ENCODE measurements at places on chromosomes 5 and 9.
A peak's percentile ranks its signal among the peaks of the same experiment; 100 is the strongest.

DNA sequence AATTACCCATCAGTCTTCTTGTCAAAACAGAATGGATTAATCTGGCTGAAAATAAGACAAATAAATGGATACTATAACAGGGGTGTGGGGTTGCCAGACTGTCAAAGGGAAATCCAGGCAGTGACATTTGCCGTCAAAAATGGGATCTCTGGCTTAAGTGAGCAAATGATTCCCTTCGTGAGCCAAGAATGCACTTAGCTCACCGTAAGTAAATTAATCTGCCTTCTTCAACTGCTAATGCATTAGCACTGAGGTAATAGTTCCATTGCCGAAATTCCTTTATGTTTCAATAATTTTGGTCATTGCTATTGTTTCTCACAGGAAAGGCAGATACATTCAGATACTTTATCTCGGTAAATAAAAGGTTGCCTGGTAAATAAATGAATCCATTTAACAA is 377.8 kb downstream of the KIAA0825 start:
- peak; percentile 25 for DNase-seq

DNA sequence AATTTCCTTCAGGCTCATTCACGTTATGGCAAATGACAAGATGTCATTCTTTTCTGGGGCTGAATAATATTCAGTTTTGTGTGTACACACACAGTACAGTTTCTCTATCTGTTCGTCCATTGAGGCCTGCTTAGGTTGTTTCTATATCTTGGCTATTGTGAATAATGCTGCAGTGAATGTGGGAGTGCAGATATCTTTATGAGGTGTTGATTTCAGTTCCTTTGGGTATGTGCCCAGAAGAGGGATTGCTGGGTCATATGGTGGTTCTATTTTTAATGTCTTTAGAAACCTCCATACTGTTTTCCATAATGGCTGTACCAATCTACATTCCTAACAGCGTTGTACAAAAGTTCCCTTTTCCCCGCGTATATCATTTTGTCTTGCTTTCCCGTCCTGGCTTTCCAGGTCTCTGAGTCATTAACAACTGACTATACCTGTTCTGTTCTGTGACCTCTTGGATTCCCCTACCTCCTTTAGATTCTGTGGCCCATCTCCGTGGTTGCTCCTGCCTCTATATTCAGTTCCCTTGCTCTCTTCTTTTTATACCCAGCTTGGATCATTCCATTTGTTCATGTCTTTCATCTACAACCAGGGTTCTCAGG is 6.8 kb downstream of the SNX30 start:
- DNase-seq: no peak

- peak; percentile 65 for DNase-seq
These were observed 68.9 kb downstream of the DAP start for GRCh38 chr5:10691826-10692785.

DNA sequence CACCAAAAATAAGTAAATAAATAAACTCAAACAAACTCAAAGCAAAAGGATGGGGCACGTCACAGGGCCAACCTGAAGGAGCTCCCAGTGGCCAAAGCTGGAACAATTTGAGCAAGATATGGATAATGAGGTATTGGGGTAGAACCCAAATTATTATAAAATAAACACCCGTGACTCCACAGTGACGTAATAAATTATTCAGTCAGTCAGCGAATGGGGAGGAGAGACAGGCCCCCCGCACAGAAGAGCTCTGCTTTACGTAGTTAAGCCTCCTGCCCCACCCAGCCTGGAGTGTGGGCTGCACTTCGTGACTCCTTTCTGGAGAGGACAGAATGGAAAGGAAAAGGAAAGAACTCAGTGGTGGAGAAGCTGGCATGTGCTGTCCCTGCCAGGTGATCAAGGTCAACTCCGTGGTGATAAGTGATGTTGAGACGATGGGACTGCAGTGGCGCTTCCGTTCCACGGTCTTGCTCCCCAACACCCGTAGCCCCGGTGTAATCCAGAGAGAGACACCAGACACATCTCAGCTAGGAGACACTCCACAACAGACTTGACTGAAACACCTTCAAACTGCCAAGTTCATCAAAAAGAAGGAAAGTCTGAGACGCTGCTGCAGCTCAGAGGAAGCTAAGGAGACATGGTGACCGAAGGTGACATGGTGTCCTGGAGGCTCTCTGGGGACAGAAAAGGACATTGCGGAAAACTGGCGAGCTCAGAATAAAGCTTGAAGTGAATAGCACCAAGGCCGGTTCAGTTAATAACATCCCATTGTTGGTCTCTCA is 83.3 kb upstream of the COL5A1 start:
- DNase-seq: no peak

DNA sequence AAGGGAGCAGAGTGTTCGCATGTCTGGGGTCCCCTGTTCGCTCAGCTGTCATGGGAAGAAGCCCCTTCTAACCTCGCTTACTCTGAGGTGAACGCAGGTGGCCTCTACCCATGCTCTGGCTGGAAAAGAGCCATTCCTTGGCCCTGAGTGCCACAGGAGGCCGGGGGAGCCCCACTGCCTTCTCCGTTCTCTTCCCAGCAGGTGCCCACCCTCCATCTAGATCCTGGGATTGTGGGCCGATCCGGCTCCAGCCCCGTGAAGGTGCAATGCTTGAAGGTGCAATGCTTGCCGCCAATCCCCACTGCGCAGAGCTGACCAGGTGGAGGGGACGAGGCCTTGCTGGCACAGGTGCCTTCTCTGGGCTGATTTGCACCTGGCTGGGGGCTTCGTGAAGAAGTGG is 95.4 kb downstream of the MRPL36 start:
- DNase-seq: no peak

DNA sequence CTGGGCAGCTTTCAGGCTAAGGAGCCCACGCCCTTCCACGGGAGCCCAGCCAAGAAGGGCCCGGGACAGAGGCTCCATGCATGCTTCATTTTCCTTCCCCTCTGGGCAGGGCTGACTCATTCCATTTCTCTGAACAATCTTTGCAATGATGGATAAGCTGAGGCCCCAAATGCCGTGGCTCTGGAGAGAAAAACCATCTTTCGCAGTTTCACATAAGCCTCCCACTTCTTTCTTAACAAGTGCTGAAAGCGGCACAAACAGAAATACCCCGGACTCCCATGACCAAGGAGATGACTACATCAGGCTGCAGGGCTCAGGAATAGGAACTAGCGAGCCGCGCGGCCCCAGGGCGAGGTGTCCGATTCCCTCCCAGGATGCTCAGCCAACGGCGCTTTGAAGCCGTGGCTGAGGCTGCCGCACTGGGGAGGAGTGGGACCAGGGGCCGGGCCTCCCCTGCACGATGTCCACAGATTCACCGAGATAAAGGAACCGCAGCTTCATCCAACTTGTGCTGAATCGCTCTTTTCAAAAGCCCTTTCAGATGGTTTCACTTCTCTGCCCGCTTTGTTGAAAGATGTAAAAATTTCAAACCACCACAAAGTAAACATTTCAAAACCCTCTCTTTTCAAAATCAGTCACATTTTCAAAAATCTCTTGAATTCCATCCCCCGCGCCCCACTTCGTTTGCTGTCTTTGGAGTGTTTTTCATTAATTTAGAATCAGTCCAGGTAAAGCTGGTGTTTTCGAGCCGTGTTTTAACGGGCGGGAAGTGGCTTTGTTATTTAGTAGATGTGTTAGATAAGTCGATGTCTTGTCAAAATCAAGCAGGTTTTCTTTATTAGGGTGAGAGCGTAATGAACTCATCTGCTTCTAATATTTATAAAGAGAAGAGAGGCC is 96.5 kb upstream of the LMX1B start:
- DNase-seq: peak; percentile 74

DNA sequence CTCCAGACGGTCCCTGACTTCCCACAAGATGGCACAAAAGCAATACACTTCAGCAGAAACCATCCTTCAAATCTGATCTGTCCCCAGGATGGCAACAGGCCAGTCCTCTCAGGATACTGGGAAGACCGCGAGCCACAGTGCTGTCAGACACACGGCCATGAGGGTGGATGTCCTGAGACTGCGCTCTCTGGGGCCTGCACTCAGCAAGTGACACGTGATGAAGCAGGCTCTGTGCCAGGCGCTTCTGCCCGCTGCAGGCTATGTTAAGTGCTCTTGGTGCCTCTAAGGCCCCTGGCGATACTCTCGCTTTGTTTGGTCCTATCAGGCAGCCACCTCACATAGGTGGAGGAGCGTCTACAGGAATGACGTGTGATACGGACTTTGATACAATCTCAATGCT is 7.1 kb downstream of the BRD9 start:
- DNase-seq: no peak

DNA sequence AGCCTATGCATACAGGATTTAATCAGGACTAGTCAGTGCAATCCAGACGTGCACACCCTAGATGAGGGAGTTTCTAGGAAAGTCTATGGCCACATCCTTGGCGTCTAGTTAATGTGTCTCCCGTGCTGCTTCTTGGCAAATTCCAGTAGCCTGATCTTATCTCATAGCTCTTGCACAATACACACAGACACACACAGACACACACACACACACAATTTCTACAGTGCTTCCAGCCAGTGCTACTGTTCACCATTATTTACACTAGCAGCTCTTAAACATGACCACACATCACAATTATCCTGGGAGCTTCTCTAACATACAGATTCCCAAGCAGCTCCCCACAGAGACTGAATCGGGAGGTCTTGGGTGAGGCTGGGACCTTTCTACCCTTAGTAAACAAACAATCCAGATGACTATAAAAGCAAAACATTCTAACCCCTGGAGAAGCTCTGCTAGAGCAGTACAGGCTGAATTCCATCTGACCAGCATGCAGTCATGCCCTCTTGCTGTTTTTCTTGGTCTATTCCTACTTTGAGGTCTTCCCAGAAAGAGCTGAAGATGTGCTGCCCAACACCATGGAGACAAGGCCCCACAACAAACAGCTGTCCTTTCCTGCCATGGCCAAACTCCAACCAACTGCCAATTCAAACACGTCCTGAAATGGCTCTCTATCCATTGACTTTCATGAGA is 236.6 kb downstream of the DEPDC1B start:
- no peak for DNase-seq

DNA sequence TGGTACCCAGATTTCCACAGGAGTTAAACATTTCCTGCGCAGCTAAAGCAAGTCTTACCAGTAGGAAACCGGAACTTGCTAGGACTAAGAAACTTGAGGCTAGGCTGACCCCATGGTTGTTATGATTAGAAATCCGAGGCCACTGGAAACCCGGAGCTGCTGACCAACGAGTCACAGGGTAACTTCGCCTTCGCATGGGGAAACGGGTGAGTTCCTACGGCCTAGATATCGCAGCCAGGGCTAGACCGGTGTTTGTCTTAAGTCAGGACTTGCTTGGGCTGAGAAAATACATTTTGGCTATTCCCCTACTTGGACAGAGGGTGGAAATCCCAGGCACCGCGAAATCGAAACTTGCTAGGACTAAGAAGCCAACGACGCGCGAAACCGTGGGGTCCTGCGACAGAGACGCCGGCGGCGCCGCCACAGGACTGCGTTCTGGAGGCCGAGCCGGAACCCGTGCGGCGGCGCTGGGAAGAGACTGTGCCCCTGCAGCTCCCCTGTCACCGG is 1.6 kb upstream of the ANXA2R start:
- DNase-seq: no peak

DNA sequence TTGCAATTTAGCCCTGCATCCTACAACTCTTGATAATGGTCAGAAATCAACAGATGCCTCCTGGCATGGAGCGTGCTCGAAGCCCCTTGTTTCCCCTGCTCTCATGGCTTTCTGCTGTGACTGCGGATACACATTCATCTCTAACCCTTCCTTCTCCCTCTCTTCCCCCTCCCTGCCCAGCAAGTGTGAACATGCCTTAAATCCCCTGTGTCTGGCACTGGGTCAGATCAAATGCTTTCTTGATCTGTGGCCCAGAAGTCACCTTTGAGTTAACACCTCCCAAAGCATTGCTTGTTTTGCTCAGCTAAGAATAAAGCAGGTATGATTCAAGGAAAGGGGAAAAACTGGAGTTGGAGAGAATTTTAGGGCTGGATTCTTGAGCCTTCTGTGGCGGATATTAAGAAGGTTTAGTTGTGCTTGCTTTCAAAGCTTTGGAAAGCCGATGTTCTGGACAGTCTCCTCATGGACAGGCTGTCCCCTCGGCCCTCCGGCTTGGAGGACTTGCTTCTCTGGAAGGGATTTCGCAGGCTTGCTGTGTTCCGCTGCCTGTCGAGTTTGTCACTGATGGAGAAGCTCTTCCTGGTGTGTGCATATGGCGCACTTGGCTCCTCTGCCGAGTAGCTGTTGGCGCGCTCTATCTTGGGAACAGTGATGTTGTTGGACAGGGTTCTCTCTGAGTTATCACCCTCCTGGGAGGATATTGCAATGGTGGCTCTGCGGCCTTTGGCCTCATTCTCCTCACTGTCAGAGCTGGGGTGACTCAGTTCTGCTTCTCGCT is 121.3 kb upstream of the KLF9 start:
- DNase-seq: no peak

DNA sequence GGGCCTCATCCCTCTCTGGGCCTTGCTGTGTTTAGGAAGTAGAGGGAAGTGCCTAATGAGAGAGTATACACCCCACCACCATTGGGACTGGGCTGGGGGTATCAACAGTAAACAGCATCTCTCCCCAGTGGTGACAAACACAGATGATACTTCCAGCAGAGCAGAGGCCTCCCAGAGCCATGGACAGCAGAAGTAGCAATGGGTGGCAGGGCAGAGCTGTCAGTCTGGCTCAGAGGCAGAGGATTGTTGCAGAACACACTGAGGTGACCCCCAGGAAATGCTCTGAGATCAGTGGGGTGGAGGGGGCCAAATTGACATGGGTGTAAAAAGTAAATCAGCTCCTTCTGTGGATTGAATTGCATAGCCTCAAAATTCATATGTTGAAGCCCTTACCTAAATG is 12.1 kb upstream of the P4HA2 start:
- DNase-seq: no peak

DNA sequence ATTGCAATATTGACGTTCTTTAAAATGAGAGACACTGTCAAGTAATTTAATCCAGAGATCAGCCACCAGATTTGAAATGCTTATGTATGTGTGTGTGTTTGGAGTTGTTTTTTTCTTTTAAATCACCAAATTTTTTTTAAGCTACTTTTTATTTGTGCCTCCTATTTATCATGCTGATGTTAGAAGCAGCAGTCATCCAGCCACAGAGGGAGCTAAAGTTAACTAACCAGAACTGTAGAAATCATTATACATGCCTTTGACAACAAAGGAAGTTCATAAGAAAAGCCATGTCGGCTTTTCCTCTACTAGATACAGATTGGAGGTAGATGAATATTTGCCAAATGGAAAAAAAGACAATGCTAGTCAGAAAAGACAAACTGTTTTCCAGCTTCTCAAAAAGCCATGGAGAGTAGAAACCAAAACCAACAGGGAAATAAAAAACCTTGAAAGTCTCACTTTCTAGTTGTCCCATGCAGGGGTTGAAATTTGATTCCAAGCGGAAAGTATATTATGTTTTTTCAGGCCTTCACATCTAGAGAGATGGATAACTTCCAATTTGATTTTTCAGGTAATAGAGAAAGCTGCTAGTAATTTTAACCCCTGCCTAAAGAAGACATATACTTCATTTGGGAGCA is 4.5 kb downstream of the PURA start:
- no peak for DNase-seq

- no peak for DNase-seq
These were observed 208.6 kb downstream of the MPDZ start for GRCh38 chr9:13070612-13071595.

- no peak for DNase-seq
These were observed 15.2 kb downstream of the GARNL3 start for GRCh38 chr9:127279717-127280285.

GRCh38 chr5:62780888-62781287 is 202.3 kb downstream of the LRRC70 start:
- no peak for DNase-seq

Data from urothelium cell line (cell line).